Progenitor cell of endocrine pancreas (in vitro differentiated cells): ENCODE measurements at places on chromosomes 3 and 15.

GRCh38 chr3:16374047-16374934 lies 109.3 kb downstream of the OXNAD1 start:
- no peak for DNase-seq

DNA sequence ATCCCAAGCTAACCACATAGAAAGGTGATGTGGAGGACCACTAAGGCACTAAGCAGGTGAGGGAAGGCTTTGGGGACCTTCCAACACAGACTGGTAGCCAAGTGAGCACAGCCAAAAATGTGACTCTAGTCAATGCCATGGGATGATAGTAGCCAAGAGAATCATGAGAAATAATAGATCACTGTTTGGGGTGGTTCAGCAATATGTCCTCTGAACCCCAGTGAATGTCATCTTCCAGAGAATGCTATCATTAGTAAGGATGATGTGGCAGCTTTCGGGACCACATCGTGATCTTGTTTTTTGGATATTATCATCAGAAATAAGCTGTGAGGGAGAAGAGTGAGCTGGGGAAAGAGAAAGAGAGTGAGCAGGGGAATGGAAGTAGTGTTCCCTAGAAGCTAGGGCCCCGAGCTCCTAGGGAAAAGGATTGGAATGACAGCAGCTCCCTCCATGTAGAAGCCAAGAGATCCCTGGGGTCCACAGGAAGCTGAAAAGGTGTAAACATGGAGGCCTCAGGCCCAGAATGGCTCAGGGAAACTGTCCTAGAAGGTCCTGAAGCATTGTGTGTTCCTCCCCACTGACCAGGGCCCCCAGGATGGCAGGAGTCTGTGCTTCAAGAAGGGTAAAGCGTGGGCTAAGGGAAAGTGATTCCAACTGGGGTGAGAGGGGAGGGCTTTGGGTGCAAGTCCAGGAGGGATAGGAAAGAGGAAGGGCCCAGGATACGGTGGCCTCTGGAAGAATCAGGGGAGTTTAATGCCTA lies 56.6 kb upstream of the KLF13 start:
- DNase-seq, result no peak

DNA sequence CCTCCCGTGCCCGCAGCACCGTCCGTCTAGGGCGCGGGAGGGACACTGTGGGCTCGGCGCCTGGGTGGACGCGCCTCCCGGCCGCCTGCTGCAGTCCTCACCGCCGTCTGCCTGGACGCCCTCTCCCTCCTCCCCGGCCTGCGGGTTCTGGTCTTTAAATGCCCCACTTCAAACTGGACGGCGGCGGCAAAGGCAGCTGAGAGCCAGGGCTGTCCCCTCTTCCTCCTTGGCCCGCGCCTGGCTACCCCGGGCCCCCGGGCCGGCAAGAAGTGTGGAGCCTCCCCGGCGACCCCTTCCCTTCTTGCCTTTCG lies 426 bp downstream of the CBLB start:
- DNase-seq, result peak; percentile 56

- no peak for DNase-seq
Observed at GRCh38 chr3:38116471-38117162, 20.3 kb downstream of the ACAA1 start.

- DNase-seq, result no peak
Observed at GRCh38 chr3:68893600-68894239, 38.6 kb downstream of the TAFA4 start.

- no peak for DNase-seq
Observed at GRCh38 chr3:129360171-129360611, 68.2 kb downstream of the EFCAB12 start.

DNA sequence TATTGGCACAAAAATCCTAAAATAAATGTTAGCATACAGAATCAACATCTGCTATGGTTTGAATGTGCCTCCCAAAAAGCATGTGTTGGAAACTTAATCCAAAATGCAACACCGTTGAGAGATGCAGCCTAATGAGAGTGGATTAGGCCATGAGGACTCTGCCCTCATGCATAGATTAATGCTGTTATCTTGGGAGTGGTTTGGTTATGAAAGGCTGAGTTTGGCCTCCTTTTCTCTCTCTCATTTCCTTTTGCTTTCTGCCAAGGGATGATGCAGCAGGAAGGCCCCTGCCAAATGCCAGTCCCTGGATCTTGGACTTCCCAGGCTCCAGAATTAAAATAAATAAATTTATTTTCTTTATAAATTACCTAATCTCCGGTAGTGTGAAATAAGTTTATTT lies 49.4 kb downstream of the SYNM start:
- no peak for DNase-seq

DNA sequence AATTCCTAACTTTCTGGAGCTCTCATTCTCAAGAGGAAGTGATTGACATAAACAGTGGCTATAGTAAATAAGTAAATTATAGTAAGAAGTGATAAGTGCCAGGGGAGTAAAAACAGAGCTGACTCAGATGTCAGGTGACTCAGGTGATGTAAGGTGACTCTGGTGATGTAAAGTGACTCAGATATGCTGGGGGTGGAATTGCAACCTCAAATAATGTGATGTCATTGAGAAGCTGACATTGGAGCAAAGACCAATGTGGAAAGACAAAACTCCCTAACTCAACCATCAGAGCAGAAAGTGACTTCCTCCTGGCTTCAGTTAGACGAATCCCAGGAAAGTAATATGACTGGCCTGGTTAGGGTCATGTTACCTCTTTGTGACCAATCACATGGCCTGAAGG lies 144.2 kb upstream of the SNTN start:
- DNase-seq, result no peak

GRCh38 chr3:158802409-158803268 lies 785 bp downstream of the MFSD1 start:
- no peak for DNase-seq

GRCh38 chr15:73637527-73637926 lies 4.3 kb upstream of the NPTN start:
- no peak for DNase-seq

DNA sequence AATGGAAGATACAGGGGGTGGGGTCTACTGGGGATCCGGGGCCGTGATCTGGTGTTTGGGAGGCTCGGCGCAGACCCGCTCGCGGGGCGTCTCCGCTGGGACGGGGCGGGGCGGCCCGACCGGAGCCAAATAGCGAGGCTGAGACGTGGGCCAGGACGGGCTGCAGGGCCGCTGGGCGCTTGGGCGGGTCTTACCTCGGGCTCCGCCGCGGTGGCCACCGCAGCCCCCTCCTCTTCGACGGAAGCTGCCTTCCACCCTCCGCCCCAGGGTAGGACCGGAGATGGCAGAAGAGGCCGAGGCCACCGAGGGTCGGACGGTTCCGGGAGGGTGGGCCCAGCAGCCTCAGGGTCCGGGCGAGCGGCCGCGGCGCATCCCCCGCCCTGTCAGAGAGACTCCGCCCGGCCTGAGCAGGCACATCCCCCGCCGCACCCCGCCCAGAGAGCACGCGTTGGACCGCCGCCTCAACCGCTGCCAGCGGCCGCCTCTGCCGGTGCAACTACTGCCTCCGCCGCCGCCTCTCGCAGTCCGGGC lies 399 bp downstream of the MYO9A start:
- DNase-seq, result peak; percentile 54

DNA sequence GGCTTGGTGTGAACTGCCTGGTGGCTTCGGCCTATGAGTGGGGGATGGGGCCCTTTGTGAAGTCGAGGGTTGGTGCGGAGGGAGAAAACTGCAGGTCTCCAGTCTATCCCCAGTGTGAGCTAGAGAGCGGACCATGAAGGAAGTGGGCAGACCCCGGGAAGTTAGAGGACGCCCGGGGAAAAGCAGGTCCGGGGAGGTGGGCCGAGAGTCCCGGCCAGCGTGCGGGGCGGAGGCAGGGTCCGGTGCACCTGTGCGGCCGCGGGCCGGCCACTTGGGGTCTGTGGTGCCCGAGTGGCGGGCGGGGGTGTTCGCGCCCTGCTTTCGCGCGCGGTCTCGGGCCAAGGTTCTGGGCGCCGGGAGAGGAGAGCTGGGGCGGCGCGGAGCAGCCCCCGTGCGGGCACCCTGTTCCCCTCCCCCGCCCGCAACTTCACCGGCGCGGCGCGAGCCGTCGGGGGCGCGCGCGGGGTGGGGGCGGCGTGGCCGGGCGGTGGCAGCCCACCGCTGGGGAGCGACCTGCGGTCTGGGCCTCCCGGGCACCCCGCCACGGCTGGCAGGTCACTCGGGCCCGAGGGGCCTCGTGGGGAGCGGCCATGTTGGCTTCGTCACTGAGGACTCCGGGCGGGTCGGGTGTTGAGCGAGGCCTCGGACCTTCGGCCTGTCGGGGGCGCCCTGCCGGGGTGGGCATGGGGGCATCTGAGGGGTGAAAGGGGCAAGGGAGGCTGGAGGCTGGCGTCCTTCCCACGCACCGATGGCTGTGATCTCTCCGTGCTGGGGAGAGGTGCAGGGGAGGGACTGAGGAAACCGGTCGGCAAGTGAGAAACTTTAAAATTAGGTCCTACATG lies 4.8 kb downstream of the UBE2E1 start:
- DNase-seq, result peak; percentile 53
